Right atrium auricular region (tissue), 2 donors: ENCODE measurements at places on chromosomes 12 and 14. TPM values are rescaled to one million over a fixed set of nuclear protein-coding genes. Genes with fewer than 3 reads are reported as not detected.

Gene TPH2
- not detected for total RNA-seq

DNA sequence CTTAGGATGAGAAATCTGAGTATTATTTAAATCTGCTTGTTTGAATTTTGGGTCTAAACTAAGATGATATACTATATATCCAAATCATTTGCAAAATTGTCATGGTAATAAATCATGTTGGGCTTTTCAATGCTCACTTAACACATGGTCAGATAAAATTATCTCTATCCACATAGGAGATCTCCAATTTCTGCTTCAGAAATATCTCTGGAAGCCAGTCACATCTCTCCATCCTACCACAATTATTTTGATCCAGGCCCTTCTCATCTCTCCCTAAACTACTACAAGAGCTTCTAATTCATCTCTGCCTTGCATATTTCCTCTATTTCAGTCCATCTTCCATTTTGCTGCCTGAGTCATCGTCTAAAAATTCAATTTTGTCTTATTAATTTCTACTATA is 3.8 kb downstream of the DCN start:
- peak overlapping the region; percentile 22 for H3K4me3 ChIP-seq
- H3K27me3 ChIP-seq: no peaks in the 10 kb centered on the region
- no peak for DNase-seq

Gene TAS2R19
- total RNA-seq: 0.89 TPM

DNA sequence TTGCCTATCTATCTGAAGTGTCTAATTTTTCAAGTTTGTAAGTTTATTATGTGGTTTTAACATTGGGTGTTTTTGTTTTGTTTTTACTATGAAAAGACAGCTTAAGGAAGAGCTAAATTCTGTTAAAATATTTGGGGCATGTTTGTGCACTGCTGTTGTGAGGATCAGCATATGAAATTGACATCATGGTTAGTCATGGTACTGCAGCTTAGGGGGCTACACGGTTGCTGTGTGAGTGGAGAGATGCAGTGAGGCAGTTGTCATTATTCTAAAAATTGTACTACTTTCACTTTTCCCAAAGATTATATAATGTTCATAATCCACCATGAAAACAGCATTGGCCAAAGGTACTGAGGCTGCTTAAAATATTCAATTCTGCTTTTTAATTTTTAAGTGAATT is 49.0 kb downstream of the ZC3H14 start:
- no peak overlapping the region for H3K4me3 ChIP-seq
- no peak for DNase-seq
- peaks cover 59% of the 10 kb centered on the region for H3K36me3 ChIP-seq

DNA sequence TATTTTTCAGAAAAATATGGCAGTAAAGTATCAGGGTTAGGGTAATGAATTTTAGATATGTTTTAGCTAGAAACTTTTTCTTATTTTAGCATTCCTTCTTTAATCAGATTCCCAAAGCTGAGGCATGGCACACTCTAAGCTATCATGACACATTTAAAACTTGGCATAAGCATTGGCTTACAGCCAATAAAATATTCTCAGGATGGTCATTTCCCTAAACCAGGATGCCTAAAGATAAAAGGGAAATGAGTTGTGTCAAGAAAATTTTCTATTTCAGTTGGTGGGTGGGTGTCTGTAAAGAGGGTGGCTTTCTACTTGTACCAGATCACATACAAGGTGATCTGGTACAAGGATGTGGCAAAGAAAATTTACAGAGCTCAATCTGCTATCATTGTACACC is 47.8 kb downstream of the PEBP1 start:
- peaks cover 5% of the 10 kb centered on the region for H3K36me3 ChIP-seq
- H3K4me1 ChIP-seq: no peaks in the 10 kb centered on the region
- no peaks in the 10 kb centered on the region for H3K27me3 ChIP-seq
- H3K27ac ChIP-seq: no peak overlapping the region
- no peak overlapping the region for H3K4me3 ChIP-seq

GRCh38 chr14:93741556-93742230 is 46.6 kb downstream of the PRIMA1 start:
- peaks cover 23% of the 10 kb centered on the region for H3K4me1 ChIP-seq
- H3K36me3 ChIP-seq: no peaks in the 10 kb centered on the region
- DNase-seq: no peak
- H3K27ac ChIP-seq: no peak overlapping the region

DNA sequence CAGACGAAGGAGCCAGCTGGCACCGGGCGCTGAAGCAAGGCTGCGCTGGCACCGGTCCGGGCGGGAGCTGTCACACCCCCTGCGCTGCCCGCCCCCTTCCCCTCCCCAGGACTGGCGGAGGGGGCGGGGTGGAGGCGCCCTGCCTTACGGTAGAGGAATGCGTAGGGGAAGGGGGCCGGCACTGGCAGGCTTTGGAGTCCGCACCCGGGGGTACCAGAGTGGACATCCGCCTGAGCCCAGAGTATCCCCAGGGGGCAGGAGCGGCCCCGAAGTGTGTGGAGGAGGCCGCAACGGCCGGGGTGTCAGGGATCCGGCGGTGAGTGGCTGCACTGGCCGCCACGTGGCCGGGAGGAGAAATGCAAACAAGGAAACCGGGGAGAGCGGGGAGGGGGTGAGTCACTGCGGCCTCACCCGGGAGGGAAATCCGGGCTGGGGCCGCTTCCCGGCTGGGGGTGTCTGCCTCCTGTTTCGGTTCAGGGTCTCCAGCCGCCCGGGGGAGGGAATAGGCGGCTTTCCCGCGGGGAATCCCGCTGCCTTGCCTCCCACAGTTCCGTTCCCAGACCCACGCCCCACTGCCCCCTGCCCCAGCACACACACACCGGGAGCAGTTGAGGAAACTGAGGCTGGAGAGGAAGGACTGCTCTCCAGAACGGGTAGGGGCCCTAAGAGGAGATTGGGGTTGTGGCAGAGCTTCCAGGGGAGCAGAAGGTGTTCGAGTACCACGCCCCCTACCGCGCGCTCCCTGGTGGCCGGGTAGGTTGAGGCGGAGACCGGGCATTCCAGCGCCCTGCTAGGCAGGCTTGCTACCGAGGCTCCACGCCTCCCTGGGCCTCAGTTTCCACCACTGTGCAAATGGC is at the start of gene RAPGEF3:
Gene RAPGEF3 (minus strand): TSS at position 47 of the 857 bp plus-strand sequence. CDS start 324 bp downstream, outside the sequence.
- H3K36me3 ChIP-seq: no peaks in the 10 kb centered on the region
- peak within 1 kb of the TSS; percentile 55 for H3K27ac ChIP-seq
- no peaks in the 10 kb centered on the region for H3K27me3 ChIP-seq
- peak within 1 kb of the TSS; percentile 33 for H3K4me3 ChIP-seq
- H3K4me1 ChIP-seq: no peaks in the 10 kb centered on the region

- H3K27me3 ChIP-seq: no peaks in the 10 kb centered on the region
- H3K27ac ChIP-seq: no peak overlapping the region
- H3K36me3 ChIP-seq: no peaks in the 10 kb centered on the region
- no peak overlapping the region for H3K4me3 ChIP-seq
Measured at GRCh38 chr12:97921979-97922722, 459.5 kb downstream of the RMST start.

Gene ITGB7
- not detected for total RNA-seq

DNA sequence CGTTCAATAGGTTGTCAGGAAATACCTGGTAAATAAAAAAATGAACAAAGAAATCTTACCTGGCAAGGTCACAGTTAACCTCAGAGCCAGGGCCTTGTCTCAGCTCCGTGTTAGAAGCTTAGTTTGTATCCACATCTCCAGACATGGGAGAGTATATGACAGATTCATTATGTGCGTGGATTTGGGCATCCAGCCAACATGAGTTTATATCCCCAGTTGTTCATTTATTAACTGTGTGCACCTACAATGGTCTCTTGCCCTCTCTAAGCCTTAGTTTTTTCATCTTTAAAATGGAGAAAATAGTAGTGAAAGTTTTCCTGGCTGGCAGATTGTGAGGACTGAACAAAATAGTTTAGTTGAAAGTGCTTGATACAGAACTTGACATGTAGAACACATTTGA is 437.8 kb downstream of the NPAS3 start:
- no peak overlapping the region for H3K27ac ChIP-seq
- no peaks in the 10 kb centered on the region for H3K36me3 ChIP-seq
- no peak for DNase-seq
- H3K27me3 ChIP-seq: no peaks in the 10 kb centered on the region

Gene ASPG
- 161 TPM for total RNA-seq

- no peak overlapping the region for H3K4me3 ChIP-seq
- no peaks in the 10 kb centered on the region for H3K36me3 ChIP-seq
- DNase-seq: no peak
- no peak overlapping the region for H3K27ac ChIP-seq
- no peaks in the 10 kb centered on the region for H3K27me3 ChIP-seq
Measured at GRCh38 chr14:64760146-64760755, 56.0 kb downstream of the PLEKHG3 start.

Gene TBX5
- total RNA-seq: 238 TPM

DNA sequence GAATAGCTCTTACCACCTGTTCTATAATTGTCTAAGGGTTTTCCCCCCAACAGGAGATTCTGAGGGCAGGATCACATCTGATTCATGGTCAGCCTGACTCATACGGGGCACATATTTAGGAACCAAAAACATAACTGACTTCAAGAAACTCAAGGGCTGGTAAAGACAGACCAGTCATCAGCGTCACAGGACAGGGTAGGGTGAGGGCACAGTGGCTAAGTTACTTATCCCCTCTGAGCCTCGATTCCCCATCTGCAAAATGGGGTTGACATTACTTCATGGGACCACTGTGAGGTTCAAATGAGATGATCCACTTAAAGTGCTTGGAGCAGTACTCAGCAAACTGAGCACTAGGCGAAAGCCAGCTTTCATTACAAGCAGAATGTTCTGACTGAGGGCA is 606 bp downstream of the CINP start:
- peaks cover 26% of the 10 kb centered on the region for H3K4me1 ChIP-seq
- H3K36me3 ChIP-seq: peaks cover 12% of the 10 kb centered on the region
- no peak for DNase-seq
- no peaks in the 10 kb centered on the region for H3K27me3 ChIP-seq
- H3K4me3 ChIP-seq: peak overlapping the region; percentile 98

DNA sequence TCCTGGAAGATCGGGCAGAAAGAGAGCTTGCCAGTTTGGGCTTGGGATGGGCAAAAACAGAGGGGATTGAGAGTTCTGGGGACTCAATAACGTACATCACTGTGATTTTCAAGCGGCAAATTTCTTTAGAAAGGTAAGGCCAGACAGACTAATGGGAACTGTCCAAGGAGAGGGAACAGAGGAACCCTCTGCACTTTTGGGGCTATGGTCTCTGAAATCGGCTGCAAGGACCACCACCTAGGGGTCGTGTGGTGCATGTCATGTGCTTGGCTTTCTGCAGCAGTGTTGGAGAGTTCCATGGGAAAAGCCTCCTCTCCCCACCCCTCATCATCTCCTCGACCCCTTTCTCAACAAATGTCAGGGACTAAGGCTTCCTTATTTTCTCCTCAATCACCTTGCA is 79.6 kb downstream of the PPM1A start:
- no peaks in the 10 kb centered on the region for H3K27me3 ChIP-seq
- H3K4me1 ChIP-seq: peaks cover 16% of the 10 kb centered on the region
- H3K36me3 ChIP-seq: no peaks in the 10 kb centered on the region
- no peak for DNase-seq
- H3K4me3 ChIP-seq: no peak overlapping the region

- H3K27ac ChIP-seq: no peak overlapping the region
- H3K4me3 ChIP-seq: no peak overlapping the region
- H3K27me3 ChIP-seq: no peaks in the 10 kb centered on the region
Measured at GRCh38 chr12:129662234-129662633, 241.6 kb downstream of the TMEM132D start.

Gene KRT82
- not detected for total RNA-seq

DNA sequence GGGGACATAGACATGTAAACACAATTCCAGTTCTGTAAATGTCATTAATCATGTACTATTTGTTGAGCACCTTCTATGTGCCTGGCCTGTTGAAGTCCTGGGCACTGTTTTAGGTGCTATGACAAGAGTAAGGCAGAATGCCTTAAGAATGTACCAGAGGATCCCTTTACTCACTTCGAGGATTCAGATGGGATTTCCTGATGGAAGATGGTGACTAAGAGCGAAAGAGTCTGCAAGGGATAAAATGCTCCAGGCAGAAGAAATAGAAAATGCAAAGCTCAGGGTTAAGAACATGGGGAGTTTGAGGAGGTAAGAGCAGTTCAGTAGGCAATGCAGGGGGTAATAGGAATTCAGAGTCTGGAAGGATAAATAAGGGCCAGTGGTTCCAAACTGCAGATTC is 671.3 kb upstream of the TBX3 start:
- no peak for DNase-seq
- no peaks in the 10 kb centered on the region for H3K27me3 ChIP-seq
- no peaks in the 10 kb centered on the region for H3K4me1 ChIP-seq
- no peak overlapping the region for H3K27ac ChIP-seq
- no peak overlapping the region for H3K4me3 ChIP-seq

Gene KRT72
- total RNA-seq: not detected

Gene PHLDA1
- 6.7 TPM for total RNA-seq

Gene ATF7IP
- total RNA-seq: 39.7 TPM
